Activated T-helper 1 cell treated with Interleukin-2 at 50 U/mL for 16 hours (primary cell): ENCODE measurements at places on chromosomes 5 and 9.
A peak's percentile ranks its signal among the peaks of the same experiment; 100 is the strongest.

DNA sequence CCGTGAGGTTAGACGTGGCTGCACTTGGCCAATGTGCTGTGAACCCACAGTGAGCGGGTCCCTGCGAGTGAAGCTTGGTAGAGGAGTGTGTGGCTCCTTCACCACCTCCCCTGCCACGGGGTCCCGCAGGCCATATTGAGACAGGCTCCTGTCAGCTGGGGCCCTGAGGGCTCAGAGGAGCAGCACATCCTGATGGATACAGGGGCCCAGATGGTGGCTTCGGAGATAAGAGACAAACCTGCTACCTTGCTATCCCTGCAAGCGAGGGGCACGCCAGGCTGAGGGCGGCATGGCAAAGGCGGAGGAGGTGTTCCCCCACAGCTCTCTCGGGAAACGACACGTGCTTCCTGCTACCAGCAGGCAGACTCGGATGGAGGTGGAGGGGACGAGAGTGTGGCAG is 33.1 kb downstream of the SLC6A3 start:
- DNase-seq: no peak

DNA sequence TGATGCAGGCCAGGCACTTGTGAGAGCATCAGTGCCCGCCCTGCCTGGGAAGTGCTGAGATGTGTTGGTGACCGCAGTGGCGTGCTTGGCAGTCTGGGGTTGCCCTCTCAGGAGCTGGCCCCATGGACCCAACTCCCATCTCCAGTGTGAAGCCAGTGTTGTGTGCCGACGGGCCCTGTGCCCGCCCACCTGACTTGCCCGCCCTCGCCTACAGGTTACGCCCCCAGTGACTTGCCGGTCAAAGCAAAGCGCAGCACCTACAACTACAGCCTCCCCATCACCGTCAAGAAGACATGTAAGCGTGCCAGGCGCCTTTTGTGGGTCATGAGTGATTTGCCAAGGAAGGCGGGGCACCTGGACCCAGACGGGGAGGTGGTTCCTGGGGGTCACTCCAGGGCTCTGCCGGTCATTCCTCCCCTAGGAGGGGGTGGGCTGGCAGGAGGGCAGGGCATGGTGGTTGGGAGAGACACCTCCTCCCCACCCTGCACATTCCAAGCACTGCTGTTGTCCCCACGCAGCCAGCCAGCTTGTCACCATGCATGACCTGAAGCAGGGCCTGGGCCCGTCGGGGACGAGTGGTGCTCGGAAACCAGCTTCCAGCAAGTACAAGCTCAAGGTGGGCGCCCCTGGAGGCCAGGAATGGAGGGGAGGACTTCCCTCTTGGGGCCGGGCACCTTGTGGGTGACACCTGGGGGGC is 7.4 kb upstream of the CEL start:
- DNase-seq: no peak

DNA sequence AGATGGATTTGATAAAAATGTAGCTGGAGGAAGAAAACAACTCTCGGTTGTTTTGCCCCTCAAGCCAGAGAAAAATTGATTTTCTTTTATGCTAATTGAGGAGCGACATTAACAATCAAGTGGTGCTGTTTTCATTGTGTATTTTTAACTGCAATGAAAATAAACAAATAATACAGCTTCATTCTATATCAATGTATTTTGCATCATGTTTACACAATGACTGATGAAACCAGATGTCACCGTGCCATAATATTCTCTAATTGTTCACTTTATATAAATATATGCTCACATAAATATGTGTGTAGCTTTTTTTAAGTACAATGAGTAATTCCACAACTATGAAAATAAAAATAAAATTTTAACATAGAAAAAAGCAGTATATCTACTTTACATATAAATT is 139.0 kb upstream of the PRDM9 start:
- DNase-seq: no peak

DNA sequence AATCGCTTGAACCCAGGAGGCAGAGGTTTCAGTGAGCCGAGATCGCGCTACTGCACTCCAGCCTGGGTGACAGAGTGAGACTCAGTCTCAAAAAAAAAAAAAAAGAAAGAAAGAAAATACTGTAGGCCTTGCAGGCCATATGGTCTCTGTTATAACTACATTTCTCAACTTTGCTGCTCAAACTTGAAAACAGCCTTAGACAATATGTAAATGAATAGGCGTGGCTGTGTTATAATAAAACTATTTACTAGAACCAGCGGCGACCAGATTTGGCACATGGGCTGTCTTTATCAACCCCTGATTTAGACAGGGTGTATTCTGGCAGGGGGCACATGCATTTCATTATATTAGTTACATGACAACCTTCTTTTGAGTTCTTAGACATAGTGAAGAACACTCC is 130.0 kb downstream of the C9orf152 start:
- DNase-seq: no peak

GRCh38 chr5:125554355-125554754 is 807.9 kb upstream of the ZNF608 start:
- DNase-seq: no peak

- DNase-seq: no peak
These were observed 124.4 kb downstream of the WDR41 start for GRCh38 chr5:77367741-77368140.

- DNase-seq: peak; percentile 37
These were observed at the start of gene MVB12B for GRCh38 chr9:126326228-126327005. TSS of gene MVB12B (plus strand) at chr9:126326829. CDS start at chr9:126326930, 101 bp downstream.

- DNase-seq: no peak
These were observed 199.7 kb downstream of the TMC1 start for GRCh38 chr9:72721067-72721466.

GRCh38 chr5:97478483-97478882 is 295.4 kb upstream of the RIOK2 start:
- DNase-seq: no peak

DNA sequence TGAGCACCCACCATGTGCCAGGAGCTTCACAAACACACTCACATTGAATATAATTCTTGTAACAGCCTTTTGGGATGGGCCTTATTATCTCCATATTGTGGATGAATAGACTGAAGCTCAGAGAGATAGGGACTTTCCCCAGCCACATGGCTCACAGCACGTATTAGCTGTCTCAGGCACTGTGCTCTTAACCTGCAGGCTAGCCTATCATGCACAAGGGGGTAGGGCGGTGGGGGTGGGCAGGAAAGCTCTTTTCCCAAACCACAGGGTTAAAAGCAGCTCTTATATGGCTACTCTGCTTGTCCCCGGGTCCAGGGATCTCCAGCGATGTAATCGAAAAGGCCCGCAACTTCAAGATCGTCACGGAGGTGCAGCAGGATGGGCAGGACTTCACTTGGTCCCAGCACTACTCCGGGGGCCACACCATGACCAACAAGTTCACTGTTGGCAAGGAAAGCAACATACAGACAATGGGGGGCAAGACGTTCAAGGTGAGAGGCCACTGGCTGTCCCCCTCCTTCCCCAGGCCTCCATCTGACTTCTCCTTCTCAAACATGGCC is 2.6 kb downstream of the FABP6 start:
- no peak for DNase-seq

DNA sequence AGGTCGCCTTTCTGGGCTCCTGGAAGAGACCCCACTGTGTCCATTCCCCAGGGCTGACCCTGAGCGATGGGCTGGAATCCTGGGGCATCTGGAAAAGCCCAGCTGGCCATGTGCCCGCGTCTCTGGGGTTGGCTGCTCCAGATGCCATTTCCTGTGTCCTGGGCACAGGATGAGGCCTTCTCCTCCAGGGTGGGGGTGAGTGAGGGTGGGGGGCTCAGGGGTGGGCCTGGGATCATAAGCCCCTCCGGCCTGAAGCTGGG is 30.7 kb downstream of the PAEP start:
- no peak for DNase-seq

DNA sequence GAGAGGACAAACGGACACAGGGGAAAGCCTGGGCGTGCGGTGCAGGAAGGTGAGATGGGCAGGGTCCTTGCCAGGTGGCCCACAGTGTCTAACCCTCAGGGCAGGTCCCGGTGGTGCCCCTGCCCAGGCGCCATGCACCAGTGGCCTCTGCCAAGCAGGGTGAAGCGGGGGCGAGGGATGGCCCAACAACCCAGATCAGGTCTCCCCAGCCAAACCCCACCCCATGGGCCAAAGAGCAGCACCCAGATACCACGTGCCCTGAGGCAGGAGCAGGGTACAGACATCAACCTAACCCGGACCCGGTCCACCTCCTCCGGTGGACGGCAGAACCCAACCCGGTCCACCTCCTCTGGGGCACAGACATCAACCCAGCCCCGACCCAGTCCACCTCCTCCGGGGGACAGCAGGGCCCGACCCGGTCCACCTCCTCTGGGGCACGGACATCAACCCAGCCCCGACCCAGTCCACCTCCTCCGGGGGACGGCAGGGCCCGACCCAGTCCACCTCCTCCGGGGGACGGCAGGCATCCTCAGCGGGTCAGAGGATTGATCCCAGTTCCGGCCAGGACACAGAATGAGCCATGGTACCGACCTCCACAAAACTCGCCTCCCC is 12.8 kb downstream of the SLC12A7 start:
- DNase-seq: no peak
